ENCODE measurements at places on chromosomes 6 and 20.

- no peak for DNase-seq
These were observed 23.9 kb upstream of the SPTLC3 start for GRCh38 chr20:12984863-12985262.

DNA sequence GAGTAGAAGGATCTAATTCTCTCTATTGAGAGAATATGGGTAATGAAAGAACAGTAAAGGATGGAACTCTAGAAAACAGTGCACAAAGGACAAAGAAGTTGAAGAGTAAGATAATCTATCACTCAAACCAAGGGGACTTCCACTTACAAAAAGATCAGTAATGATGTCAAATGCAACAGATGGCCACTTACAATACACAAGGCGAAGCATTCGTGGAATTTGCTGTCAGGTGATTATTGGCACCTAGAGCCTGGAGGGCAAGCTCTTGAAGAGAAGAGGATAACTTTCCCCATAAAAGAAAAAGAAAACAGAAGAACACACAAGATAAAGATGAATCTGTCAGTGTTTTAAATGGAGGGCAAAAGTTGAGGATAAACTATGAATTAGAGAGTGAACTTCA, 256.0 kb upstream of the TCF21 start:
- no peak for DNase-seq

DNA sequence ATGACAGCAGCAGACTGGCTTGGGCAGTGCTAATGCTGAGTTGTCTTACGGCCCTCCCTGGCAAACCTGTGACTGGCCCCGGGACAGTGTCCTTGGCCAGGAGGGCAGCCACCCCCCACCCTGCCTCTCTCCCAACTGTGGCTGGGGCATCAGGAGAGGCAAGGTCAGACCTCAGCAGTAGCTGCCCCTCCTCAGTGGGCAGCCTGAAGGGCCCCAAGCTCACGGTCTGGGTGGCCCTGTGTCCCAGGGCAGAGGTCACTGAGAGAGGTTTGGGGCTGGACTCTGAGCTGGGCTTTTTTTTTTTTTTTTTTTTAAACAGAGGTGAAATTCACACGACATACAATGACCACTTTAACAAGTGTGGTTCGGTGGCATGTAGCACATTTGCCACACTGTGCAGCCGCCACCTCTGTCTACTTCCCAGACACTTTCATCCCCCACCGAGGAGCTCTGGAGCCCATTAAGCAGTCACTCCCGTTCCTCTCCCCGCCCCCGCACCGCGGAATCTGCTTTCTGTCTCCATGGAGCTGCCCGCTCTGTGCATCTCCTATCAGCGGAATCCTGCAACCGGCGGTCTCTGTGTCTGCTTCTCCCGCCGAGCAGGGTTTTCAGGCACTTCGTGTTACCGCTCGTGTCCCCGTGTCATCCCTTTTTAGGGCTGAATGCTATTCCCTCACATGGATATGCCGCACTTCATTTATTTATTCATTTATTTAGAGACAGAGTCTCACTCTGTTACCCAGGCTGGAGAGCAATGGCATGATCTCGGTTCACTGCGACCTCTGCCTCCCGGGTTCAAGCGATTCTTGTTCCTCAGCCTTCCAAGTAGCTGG, 67.9 kb upstream of the GATA5 start:
- DNase-seq = no peak

DNA sequence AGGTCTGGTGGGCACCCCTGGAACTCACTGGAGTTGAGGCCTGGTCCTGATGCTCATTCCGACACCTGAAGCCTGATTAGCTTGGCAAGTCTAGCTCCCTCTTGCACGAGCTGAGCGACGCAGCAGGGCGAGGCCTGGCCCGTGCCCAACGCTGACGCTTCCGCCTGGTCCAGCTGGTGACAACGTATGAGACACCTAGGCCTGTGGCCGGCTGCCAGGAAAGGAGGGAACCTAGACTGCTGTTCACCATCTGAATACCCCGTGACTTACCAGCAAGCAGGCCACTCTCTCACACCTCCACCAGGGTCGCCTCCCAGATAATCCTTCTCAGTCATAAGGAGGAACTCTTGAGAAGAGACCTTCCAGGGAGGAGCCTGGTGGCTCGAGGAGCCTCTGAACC, 24.5 kb downstream of the YTHDF1 start:
- no peak for DNase-seq

- no peak for DNase-seq
These were observed 5.3 kb downstream of the PSMF1 start for GRCh38 chr20:1123666-1124065.

DNA sequence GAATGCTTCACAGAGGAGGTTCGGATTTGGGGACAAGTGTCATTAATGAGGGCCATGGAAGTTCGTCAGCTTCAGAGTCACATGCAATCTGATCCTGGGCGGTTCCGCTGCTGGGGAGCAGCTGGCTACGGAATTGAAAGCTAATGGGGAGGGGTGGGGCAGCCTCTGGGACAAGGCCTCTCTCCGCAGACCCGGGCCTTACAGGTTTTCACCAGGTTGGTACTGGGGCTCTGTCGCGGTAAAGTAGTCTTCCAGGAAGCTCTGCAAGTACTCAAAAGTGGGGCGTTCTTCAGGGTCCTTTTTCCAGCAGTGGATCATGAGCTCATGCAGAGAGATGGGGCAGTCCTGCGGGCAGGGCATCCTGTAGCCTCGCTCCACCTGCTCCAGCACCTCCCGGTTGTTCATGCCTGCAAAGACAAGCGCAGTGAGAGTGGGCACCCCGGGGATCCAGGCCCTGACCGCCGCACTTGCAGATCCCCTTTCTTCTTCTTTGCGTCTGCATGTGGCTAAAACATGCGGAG, 55.9 kb upstream of the TRAF3IP2 start:
- no peak for DNase-seq

Measured in T-helper 2 cell treated with Interferon-gamma antibody and Interleukin-4, amounts not matched to agents 5 μg/mL and 100 μg/mL, for 36 hours (primary cell).